Kidney (tissue), 22 donors: ENCODE measurements at places on chromosomes 3 and 15.

GRCh38 chr3:4751029-4751501 lies 228.2 kb upstream of the BHLHE40 start:
- no peak for DNase-seq

DNA sequence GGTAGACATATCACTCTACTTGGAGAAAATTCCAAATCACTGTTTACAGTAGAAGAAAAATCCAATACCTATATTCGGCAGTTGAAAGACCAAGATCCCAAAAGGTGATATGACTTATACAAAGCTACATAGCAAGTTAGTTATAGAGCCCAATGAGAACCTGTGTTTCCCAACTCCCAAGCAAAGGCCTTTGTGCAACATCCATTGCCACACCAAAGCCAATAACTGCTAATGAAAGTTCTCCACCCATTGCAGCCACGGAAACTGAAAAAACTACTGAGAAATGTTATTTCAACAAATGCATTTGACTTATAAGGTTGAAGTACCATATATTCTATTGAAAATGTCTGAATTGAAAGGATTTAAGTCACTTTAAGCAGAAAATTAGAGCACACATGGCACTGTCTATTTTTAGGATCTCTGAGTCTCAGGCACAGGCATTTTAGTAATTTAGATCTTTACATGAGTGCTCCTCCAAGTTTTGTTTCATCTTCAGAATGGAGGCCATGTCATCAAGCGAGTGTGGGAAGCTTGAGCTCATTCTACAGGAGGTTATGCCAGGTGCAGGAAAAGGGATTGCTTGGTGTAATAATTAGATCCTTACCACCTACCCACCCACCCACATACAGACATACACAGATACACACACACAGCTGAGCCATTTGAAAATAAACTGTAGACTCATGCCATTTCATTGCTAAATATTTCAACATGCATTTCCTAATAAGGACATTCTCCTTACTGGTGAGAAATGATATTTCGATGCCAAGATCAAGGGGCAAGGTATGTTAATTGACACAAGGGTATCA lies 19.7 kb upstream of the ANO10 start:
- no peak for DNase-seq

DNA sequence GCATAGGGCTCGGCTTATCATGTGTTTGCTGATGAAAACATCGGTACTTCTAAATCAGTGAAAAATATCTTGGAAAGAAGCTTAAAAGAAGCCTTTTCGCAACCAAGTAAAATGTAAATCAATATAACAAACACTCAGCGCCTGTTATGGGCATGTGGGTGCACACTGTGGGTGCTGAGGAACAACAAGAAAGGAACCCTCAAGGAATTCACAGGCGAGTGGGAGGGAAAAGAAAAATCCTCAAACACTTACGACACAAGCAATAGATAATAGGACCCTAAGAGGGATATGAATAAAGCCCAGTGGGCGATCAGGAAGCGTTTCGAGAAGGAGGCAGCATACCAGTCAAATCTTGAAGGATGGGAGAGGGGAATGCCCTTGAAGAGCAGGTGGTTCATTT lies 21.9 kb downstream of the GLDN start:
- DNase-seq = no peak

DNA sequence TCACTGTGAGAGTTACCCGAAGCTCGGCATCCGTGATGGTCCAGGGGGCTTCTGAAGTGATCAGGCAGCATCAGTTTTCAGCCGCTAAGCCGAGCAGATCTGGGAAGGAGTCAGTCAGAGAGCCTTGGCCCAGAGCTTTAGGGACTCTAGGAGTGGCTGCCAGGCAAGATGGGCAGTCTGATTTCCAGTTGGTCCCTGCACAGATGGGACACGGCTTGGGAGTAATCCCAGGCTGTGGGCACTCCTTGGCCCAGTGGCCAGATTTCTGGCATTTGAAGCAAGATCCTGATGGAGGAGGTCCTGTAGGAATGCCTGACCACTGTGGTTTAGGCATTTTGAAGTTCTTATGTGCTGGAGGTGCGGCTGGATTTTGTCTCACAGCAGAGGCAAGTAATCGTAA lies 10.5 kb upstream of the IP6K2 start:
- no peak for DNase-seq

DNA sequence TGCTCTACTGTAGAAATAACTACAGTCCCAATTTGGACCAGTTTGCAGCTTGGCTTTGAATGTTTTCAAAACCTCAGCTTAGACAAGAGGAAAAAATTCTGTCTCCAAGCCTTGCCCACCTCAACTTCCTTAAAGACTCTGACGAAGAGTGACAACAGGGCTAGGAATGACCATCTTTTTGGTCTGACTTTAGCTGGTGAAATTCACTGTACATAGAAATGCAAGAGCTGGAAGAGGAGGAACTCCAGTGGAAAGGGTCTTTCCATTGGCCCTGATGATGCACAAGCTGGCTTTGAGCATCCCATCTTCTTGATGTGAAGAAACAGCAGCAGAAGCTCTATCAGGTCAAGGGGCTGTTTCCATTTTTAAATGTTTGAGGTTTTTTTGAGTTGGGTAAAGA lies 22.7 kb upstream of the SH3BP5 start:
- DNase-seq = no peak

DNA sequence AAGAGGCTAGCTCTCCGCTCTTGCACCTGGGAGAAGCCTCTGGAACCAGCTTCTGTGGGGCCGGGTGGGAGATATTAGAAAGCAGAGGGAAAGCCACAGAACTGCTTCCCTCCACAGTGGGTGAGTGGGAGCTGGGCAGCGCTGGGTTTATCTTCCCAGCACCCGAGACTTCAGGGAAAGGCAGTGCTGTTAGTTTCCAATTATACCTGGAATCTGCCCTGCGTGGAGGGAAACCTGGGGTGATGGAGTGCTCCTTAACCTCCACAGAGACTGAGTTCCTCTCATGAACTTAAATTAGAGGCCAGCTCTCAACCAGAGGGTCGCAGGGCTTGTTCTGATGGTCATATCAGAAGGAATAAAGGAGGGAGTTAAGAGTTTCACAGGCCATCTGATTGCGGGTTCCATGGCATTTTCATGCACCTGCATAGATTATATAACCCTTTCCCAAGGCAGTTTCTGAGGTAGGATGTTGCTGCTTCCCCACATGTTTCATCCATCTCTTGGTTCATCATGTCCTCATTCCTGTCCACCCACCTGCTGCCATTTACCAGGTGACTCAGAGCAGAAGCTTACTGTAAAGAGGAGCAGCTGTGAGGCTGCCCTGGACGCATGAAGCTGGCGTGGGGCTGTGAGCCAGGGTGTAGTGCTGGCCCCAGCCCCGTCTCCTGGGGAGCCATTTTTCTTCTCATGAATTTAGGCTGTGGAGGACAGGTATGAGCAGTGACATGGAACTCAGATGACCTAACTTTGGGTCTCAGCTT lies 42.5 kb downstream of the CA12 start:
- DNase-seq = no peak

DNA sequence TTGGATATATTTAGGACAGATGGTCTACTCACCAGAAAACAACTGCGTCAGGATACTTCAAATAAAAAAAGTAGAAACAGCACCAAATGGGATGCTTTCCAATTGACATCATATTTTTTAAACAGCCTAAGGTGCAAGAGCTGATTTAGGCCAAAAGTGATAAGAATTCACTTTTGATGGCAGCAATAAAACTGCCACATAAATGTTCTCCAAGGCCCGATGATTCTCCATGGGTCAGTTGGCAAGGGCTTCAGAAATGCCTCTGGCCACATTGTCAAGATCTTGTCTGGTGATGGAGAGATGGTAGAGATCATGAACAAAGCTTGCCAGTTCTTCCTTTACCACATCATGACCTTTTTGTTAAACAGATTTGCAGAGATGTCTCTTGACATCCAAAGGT lies 38.9 kb downstream of the LDHAL6B start:
- no peak for DNase-seq

DNA sequence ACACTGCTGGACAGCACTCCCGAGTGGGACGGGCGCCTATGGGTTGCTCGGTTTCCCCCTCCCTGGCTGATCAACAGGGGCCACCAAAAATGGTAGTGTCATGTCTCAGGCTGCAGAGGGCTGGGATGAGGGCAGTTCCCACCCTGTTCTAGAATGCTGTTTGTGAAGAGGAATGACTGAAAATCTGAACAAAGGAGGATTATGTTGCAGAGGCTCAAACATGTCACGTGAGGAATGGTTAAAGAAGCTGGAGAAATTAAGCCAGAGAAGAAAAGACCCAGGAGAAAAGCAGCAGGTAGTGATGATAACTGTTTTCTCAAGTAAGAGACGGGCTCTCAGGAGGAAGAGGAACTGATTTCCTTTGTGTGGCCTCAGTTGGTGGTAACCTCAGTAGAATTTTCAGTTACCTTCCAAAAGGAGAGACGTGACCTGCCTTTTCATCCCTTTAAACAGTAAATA lies 10.4 kb downstream of the SPG21 start:
- no peak for DNase-seq

DNA sequence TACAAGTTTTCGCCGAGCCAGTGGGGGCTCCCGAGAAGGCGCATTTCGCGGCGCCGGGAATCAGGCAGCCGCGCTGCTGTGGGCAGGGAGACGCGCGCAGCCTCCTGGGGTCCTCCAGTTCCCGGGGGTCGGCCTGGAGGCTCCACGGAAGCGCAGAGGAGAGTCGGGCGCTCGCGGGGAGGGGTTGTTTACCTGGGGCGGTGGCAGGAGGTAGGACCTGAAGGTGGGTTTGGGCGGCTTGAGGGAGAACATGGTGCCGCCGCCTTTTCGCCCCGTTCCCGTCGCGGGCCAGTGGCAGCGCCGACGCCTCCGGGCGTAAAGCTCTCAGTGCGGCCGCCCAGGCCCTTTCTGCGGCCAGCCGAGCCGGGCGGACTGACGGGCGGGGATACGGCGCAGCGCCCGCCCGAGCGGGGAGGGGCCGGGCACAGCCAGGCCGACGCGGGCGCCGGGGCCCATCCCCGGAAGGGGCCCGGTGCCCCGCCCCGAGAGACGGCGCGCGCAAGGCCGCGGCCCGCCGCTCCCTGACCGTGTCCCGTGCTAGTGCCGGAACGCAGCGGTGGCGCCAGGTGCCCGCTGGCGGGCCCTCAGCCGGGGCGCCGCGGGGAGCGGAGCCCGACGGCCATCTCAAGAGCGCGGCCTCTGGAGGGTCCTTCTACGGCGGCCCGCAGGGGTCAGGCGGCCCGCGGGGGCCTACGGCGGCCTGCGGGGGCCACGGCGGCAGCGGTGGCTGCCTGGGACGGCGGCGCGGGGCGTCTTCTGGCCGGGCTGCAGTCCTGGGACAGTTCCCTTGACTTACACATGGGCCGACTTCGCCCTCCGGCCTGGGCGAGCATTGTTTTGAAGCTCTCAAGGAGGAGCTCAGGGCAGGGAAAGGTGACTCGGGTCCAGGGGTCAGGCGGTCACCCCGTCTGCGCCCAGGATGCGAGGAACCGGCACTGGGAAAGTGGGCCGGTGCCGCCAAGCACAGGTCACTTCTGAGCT lies at the start of gene MTMR10:
TSS of gene MTMR10 (minus strand) at position 374 of the 981 bp plus-strand sequence. CDS start at position 252, 122 bp downstream.
- DNase-seq = peak; percentile 83

DNA sequence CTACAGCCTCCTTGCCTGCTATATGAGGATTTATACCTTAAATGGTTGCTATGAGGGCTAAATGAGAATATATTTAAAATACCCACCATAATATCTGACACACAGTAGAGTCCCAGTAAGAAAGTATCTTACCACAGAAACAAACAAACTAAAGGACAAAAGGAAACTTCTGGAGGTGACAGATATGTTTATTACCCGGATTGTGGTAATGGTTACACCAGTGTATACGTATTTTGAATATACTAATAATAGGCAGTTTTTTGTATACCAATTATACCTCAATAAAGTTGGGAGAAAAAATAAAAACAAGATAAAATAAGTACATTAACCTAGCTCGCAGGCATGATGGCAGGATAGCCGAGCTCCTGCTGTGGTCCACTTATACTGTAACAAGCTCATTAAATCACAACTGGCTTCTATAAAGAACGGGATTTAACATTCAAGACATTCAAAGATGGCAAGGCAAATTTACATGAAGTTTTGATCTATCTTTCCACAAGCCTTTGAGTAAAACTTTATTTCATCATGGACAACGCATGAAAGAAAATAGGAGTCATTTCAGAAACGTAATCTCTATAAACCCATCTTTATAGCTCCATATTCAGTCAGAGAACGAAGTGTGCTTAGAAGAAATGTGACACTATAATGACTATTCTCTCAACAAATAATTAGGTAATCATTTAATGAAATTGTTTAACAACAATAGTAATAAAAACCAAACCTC lies 1.5 kb downstream of the RPN1 start:
- DNase-seq = no peak

- no peak for DNase-seq
Observed at GRCh38 chr15:80487839-80488390, 83.7 kb downstream of the ARNT2 start.

DNA sequence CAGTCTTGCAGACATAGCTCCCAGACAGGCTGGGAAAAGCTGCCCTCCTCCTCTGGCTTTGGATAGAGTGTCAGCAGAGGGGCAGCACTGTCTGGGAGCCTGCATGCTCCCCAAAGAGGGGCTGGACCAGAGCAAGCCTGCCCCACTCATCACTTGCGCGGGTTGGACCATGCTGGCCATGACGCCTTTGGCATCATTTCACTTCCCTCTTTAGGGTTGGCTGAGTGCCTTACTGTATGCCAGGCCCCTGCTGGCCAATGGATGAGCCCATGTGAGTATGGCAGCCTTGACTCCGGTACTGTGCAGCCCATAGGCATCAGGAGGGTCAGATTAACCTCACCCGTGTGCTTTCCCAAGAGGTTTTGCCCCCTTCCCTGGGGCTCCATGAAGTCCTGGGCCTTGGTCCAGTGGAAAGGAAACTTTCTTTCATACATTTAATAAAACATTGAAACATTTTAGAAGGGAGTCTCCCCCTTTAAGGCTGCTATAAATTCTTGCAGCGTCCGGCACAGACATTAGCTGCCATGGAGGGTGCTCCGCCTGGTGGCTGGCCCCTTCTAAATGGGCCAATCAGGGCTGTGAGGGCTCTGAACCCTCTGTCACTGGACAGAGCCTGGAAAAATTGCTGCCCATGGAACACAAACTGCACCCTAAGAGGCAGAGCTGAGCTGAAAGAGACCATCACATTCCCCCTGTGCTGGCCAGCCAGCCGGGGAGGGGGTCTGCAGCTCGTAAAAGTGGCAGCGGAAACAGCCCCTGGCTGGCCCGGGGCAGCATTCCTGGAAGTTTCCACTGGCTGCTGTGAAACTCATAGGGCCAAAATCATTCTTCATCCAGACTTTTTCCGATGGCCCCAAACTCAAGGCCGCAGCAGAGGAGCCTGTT lies 20.8 kb upstream of the DUSP7 start:
- DNase-seq = peak; percentile 71

DNA sequence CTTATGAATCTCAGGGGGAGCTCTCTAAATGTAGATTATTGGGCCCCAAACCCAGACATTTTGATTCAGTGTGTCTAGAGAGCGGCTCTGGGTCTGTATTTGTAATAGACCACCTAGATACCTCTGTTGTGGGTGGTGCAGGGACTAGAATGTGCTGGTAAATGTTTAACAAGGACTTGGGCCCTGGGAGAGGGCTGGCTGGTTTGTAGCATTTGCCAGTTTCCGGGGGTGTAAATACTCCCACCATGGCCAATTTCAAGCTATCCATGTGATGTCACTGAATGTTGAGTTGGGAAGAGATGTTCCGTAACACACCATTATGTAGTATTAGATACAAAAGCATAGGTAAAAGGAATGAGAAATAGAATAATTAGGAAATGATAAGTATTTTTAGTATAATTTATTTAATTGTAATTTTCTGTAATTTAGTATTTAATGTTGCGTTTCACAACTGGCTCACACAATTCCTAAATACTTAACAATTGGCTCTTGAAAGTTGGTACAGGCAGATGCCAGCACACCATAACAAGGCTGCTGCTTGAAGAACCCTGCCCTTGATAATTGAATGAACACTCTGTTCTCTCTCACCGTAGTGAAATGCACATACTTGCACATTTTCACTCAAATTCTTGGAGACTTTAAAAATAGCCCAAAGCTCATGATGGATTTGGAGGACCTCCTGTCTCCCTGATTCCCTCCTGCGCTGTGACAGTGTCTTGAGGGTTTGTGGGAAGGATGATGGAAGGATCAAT lies 359.2 kb upstream of the PROK2 start:
- peak; percentile 25 for DNase-seq
